ENCODE measurements at places on chromosomes 1 and 21. TPM values are rescaled to one million over a fixed set of nuclear protein-coding genes. Genes with fewer than 3 reads are reported as not detected.

FCAMR gene
- not detected for total RNA-seq

TNFRSF1B gene
- total RNA-seq: 13.7 TPM

SLAMF1 gene
- 0.27 TPM for total RNA-seq

FOXD3 gene
- 0.24 TPM for total RNA-seq

SAMSN1 gene
- total RNA-seq: 1.3 TPM

LENEP gene
- total RNA-seq: not detected

S100A14 gene
- 5.8 TPM for total RNA-seq

OVAAL gene
- 1.1 TPM for total RNA-seq

PHGDH gene
- 10.5 TPM for total RNA-seq

SLC6A9 gene
- 0.78 TPM for total RNA-seq

LRRC7 gene
- 3.0 TPM for total RNA-seq

HMGCS2 gene
- 210 TPM for total RNA-seq

E2F2 gene
- total RNA-seq: 0.35 TPM

EDEM3 gene
- total RNA-seq: 17.8 TPM
